ENCODE measurements at places on chromosomes 2 and 18. TPM values are rescaled to one million over a fixed set of nuclear protein-coding genes. Genes with fewer than 3 reads are reported as not detected.
A peak's percentile ranks its signal among the peaks of the same experiment; 100 is the strongest.

KLF7 gene
- 17.4 TPM for total RNA-seq

GAD1 gene
- 0.39 TPM for total RNA-seq

LIMS3 gene
- total RNA-seq, result 1.2 TPM

ASXL2 gene
- total RNA-seq, result 25.5 TPM

SERPINB12 gene
- not detected for total RNA-seq

APCDD1 gene
- 49.8 TPM for total RNA-seq

CRYGD gene
- not detected for total RNA-seq

DNAH7 gene
- 1.5 TPM for total RNA-seq

KCNJ13 gene
- total RNA-seq, result not detected

- no peaks in the 10 kb centered on the region for H3K27me3 ChIP-seq
- no peak for DNase-seq
- H3K4me1 ChIP-seq, result no peaks in the 10 kb centered on the region
- H3K36me3 ChIP-seq, result no peaks in the 10 kb centered on the region
Measured at GRCh38 chr2:139742216-139743172, 962.3 kb upstream of the NXPH2 start.

GRCh38 chr18:48715711-48716361 is 177.0 kb downstream of the CTIF start:
- no peaks in the 10 kb centered on the region for H3K27me3 ChIP-seq
- H3K4me3 ChIP-seq, result no peak overlapping the region
- DNase-seq, result no peak

DNA sequence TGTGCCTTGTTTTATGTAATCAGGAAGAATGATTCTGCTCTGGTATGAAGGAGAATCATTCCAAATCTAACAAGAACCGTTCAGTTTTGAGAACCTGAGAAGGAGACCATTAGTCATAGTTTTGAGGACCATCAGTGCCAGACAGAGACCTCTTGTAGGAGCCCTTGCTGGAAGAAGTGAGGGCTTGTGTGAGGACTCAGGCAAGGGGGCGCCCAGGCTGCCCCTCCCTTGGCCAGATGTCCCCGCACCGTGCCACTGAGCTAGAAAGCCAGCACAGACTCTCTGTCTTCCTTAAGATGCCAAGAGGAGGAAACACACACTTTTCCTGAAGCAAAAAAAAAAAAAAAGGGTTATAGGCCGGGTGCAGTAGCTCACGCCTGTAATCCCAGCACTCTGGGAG is 55.7 kb upstream of the SLC39A10 start:
- H3K36me3 ChIP-seq, result no peaks in the 10 kb centered on the region
- no peaks in the 10 kb centered on the region for H3K4me1 ChIP-seq
- no peaks in the 10 kb centered on the region for H3K27me3 ChIP-seq
- no peak for DNase-seq

GRCh38 chr2:175930504-175930903 is 71.6 kb downstream of the LNPK start:
- peaks cover 9% of the 10 kb centered on the region for H3K36me3 ChIP-seq
- no peak overlapping the region for H3K27ac ChIP-seq
- H3K27me3 ChIP-seq, result no peaks in the 10 kb centered on the region
- no peak for DNase-seq

DNA sequence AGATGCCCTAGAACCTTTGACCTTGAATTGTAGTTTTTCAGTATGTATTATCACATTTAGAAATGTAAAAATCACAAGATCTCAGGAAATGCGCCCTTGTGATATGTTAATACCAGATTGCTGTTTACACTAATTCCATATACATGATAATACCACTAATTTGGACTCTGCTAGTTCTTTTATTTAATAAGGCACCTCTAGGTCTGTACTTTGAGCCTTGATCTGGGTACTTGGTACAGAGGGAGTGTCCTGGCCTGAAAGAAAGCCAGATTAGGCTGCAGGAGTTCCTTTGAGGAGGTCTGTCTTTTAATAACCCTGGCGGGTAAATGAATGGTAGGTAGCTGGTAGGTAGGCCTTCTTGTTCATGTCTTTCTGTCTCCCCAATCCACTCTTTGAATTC is 26.3 kb downstream of the PLEKHA3 start:
- H3K27me3 ChIP-seq, result no peaks in the 10 kb centered on the region
- no peak for DNase-seq
- H3K27ac ChIP-seq, result no peak overlapping the region
- peaks cover 1% of the 10 kb centered on the region for H3K4me1 ChIP-seq

DNA sequence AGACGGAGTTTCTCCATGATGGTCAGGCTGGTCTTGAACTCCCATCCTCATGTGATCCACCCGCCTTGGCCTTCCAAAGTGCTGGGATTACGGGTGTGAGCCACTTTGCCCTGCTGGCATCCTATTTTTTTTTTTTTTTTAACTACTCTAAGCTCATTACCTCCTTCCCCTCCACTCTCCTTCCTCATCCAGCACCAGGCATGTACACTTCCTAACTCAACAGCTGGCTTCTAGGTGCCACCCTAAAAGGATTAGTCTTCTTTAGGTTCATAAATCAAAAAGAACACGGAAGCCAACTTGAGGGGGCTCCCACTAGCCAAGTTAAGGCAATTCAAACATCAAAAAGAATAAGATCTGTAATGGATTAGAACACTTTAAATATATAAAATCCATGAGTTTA is 70.6 kb upstream of the TEX51 start:
- DNase-seq, result no peak
- H3K27me3 ChIP-seq, result no peaks in the 10 kb centered on the region
- H3K4me3 ChIP-seq, result no peak overlapping the region
- peaks cover 10% of the 10 kb centered on the region for H3K4me1 ChIP-seq

DNA sequence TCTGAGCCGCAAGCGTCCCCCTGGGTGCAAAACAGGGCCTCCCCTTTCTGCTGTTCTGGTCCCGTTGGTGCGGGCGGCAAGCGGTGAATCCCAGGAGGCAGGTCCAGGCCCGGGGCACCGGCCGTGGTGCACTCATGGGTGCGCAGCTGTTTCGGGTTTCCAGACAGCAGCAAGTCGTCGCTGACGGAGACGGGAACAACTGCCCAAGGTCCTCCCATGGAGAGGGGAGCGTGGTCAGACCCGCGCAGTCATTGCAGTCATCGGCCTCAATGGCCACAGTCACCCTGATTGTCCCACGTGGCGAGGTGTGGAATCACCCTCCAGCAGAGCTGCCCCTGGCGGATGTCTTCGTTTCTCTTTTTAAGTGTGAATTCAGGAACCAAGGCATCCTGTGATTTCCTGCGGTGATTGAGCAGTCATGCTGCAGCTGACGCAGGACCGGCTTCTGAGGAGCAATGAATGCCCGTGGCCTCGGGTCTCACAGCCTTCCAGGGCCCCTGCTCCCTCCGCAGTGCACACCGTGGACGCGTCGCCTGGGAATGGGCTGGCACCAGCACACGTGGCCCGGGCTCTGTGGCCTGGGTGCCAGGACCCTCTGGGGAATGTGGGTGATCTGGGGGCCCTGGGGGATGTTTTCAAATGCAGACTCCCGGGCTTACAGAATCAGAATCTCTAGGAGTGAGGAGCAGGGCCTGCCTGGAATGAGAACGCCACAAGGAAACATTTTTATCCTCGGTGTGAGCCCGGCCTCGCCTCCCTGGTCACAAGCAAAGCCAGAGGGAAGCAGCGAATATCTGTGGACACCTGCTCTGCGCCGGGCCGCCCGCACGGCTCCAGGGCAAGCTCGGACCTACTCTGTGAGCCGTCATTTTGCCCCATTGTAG is 244.2 kb upstream of the SALL3 start:
- no peak overlapping the region for H3K4me3 ChIP-seq
- H3K4me1 ChIP-seq, result no peaks in the 10 kb centered on the region
- H3K27ac ChIP-seq, result peak overlapping the region; percentile 35
- H3K27me3 ChIP-seq, result no peaks in the 10 kb centered on the region

- peaks cover 12% of the 10 kb centered on the region for H3K4me1 ChIP-seq
- DNase-seq, result no peak
- H3K27me3 ChIP-seq, result no peaks in the 10 kb centered on the region
- no peaks in the 10 kb centered on the region for H3K36me3 ChIP-seq
Measured at GRCh38 chr2:28972778-28973335, 8.2 kb upstream of the TOGARAM2 start.

DNA sequence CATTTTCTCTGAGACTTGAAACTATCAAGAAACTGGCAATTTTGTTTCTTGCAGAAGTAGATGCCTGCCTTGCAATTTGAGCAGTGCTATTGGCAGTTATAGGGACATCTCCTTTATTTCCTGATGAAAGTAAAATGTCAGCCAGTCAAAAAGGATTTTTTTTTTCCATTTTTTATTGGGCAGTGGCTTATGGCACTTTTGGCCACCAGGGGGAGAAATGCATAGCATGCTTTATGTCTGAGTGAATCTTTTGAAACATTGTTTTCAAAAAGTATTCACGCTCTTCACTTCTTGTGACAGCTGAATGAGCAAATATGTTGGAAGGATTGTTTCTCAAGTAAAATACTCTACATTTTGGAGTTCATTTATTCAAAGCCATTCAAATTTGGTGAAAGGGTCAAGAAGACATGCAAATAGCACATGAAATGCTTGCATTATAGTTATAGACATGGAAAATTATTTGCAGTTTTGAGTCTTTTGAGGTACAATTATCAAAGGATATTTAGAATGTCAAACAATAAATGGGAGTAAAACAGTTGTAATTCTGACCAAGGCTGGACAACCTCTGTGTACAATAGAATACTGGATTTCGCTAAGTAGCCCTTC is 491.0 kb downstream of the CDH2 start:
- no peak overlapping the region for H3K27ac ChIP-seq

DNA sequence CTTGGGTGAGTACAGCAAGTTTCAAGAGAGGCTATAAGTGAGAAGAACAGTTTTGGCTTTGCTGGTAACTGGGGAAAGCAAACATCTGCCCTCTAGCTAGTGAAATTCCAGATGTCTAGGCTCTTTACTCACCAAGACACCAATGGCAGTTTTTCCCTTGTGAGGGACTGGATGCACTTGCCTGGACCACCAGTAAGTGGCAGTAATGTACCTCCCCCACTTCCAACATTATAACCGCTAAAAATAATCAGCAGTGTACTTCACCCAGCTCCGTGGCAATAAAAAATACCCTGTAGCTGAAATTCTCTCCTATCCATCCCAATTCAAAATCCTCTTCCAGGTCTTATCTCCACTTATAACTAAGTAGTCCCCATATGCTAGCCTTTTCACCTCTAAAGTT is 383.9 kb downstream of the ARHGAP15 start:
- H3K27ac ChIP-seq, result peak overlapping the region; percentile 4
- peak; percentile 42 for DNase-seq
- H3K36me3 ChIP-seq, result peaks cover 2% of the 10 kb centered on the region
- peaks cover 15% of the 10 kb centered on the region for H3K4me1 ChIP-seq

DNA sequence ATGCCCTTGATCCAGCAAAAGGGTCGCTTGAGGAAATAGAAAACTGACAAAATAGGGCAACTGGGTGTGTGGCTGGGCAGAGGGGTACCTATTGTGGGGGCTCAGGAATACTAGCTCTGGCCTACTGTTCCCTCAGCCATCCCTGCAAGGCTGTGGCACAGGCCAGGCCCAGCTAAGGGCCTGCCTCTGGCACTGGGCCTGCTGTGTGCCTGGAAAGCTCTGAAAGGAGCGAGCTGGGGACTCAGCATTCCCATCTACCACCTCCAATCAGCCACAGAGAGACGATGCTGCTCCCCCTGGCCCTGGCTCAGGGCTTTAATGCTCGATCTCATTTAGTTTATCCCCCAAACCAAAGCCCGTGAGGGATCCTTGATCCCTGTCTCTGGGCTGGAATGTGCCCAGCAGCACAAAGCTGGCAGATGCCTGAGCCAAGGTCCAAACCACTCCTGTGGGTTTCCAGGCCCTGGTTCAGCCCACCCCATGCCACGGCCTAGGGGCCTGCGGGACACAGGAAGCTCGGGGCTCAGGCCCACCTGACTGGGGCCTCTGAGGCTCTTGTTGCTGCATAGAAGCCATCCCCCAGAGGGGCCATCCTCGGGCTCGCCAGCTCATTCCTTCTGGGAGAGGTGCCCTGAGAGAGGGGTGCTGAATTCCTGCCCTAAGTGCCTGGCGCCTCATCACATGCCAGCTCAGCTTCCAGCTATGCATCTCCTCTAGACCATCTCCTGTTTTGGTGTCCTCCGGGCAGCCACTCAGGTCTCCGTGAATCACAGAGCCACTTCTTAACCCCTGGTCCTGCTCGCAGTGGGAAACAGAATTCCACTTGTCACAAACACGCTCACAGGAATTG is 43.0 kb upstream of the KCNF1 start:
- H3K36me3 ChIP-seq, result no peaks in the 10 kb centered on the region
- DNase-seq, result no peak
- no peak overlapping the region for H3K4me3 ChIP-seq
- H3K27me3 ChIP-seq, result peaks cover 5% of the 10 kb centered on the region

- H3K27me3 ChIP-seq, result peaks cover 3% of the 10 kb centered on the region
- H3K36me3 ChIP-seq, result no peaks in the 10 kb centered on the region
- no peak overlapping the region for H3K27ac ChIP-seq
- H3K4me1 ChIP-seq, result peaks cover 32% of the 10 kb centered on the region
Measured at GRCh38 chr2:217993138-217993537, 9.7 kb downstream of the TNS1 start.

GRCh38 chr2:239195318-239195871 is 205.4 kb downstream of the HDAC4 start:
- peak overlapping the region; percentile 67 for H3K4me3 ChIP-seq
- peak overlapping the region; percentile 97 for H3K27ac ChIP-seq
- peak; percentile 30 for DNase-seq
- peaks cover 81% of the 10 kb centered on the region for H3K4me1 ChIP-seq
- H3K36me3 ChIP-seq, result peaks cover 12% of the 10 kb centered on the region
- no peaks in the 10 kb centered on the region for H3K27me3 ChIP-seq

- H3K4me1 ChIP-seq, result peaks cover 50% of the 10 kb centered on the region
- H3K27me3 ChIP-seq, result no peaks in the 10 kb centered on the region
- DNase-seq, result no peak
- no peak overlapping the region for H3K4me3 ChIP-seq
- H3K36me3 ChIP-seq, result peaks cover 3% of the 10 kb centered on the region
- H3K27ac ChIP-seq, result peak overlapping the region; percentile 22
Measured at GRCh38 chr18:48832938-48833700, 117.6 kb downstream of the SMAD7 start.

Data from neural crest cell (in vitro differentiated cells).